ENCODE measurements at places on chromosomes 1 and 21.

GRCh38 chr1:31182352-31182751 is 57.3 kb downstream of the NKAIN1 start:
- peak; percentile 58 for DNase-seq

- DNase-seq: no peak
Measured at GRCh38 chr1:229034342-229034741, 236.6 kb upstream of the RAB4A start.

- no peak for DNase-seq
Measured at GRCh38 chr1:106747791-106748190, 308.7 kb upstream of the PRMT6 start.

DNA sequence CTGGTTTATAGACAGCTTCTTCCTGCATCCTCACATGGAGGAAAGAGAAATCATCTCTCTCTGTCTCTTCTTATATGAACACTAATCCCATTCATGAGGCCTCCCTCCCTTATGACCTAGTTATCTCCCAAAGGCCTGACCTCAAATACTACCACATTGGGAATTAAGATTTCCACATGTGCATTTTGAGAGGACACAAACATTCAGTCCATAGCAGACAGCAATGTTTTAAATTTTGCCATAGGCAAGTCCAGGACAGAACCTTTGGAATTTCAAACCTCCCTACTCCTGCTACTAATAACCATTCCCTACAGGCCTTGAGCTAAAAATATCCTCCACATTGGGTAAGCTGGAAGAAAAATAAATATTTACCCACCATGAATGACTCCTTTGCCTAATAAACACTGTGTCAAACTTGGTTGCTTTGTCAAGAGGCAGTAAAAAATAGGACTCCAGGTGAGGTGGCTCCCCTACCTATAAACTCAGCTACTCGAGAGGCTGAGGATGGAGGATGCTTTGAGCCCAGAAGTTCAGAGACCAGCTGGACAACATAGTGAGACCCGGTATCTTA is 113.7 kb downstream of the ZNF281 start:
- DNase-seq: no peak

All from activated T-cell treated with anti-CD3 and anti-CD28 coated beads, Interleukin-2, amount 50 U/mL, for 1 hour (primary cell).